ENCODE measurements at places on chromosomes 5 and 9.
A peak's percentile ranks its signal among the peaks of the same experiment; 100 is the strongest.

DNA sequence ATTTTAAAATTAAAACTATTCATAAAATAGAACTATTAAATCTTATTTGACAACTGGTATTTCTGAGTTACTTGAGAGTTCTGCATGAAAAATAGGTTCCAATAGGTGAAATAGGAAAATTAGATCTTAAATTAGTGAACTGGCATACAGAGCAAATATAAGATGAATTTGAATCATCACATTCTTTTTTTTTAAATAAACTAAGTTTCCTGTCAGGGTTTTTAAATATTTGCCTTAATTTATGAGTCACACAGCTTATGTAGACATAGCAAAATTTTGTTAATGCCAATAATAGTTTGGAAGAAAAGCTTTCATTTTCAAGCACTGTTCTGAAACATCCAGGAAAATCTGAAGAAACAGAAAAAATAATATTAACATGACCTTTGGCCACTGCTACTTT is 311.7 kb upstream of the HAPLN1 start:
- no peak for DNase-seq

- no peak for DNase-seq
Observed at GRCh38 chr9:121107029-121107428, 32.3 kb downstream of the CNTRL start.

GRCh38 chr9:115263371-115264075 is 145.6 kb upstream of the TNC start:
- DNase-seq, result no peak

DNA sequence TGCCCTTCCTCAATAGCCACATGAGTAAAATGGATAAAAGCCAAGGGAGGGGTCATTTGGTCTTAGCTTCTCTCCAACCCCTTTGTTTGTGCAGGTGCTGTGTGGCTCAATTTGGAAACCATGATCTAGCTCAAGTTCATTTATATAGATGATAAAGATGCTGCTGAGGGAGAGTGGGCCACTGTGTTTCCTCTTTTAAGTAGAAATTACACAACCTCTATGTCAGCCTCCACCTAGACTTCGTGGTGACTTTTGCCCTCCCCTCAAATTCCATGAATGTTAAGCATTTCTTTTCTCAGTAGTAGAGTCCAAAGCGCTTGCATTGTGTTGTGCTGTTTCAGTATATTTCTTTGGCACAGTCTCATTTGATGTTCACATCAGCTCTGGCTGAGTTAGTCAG is 241.4 kb downstream of the ARHGAP26 start:
- peak; percentile 24 for DNase-seq

DNA sequence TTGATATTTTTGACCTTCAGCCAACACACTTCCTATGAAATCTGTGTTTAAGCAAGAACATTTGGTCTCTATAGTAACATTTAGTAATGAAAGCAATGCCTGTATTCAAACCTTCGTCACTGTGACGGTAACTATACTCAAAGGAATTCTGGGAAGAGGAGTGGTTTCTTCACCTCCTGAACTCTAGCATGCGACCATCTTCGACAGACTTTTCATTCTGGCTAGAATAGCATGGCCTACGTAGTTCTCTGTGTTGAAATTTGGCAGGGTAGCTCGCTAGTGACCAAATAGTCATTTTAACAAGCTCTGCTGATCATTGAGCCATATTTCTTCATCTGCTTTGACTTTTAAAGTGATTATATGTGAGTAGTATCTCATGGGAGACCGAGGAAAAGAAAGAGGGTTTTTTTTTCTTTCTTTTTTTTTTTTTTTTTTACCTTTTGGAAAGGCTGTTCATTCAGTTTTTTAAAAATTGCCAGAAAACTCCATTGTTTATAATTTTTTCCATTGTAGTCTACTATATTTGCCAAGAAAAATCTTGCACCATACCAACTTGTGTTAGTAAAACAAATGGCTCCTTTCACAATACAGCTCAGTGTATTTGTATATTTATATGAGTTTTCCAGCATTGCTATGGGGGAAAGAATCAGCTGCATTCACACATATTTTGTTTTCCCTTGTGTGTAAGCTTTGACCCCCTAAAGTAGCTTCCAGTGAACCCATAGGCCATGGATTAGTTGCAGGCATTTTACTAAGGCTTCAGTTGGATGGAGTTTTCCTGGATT is 166.8 kb downstream of the NNT start:
- DNase-seq, result no peak

DNA sequence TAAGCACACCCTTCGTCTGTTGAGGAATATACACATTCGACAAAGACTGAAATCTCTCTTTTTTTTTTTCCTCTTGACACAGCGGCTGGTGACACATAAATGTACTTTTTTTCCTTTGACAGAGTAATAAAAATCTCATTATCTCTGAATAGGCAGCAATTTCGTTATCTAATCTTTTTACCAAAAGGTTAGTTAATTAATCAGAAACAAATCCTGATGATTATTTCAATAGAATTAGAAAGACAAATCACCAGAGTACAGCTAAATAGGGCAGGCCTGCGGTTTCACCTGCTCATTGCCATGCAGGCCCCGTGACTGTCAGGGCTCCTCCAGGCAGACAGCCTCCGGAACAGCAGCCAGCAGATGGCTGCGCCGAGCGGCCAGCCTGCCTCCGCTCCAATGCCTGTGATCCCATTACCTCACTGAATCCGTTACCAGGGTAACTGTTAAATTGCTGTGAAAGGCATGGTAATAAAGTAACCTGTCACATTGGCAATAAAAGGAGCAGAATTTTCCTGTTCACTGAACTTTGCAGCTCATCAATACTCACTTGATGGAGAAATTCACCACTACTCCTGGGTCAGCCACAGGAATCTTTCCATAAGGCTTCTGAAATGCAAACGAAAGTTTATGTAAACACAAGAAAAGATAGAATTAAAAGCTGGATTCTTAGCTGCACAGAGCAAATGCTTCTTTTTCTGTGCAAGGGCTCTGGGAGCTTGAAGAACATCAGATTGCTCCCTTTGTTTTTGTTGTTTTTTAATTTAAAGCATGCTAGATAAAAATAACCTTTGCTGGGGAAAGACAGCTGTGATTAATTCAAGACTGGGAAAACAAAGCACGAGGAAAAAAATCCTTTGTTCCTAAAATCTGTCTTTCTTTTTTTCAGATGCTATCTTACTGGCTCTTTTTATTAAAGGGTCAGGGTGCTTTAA is 666.4 kb upstream of the ZNF608 start:
- no peak for DNase-seq

- no peak for DNase-seq
Observed at GRCh38 chr9:107008011-107008410, 145.0 kb downstream of the ZNF462 start.

GRCh38 chr5:137119321-137119720 is 379.8 kb downstream of the SPOCK1 start:
- no peak for DNase-seq

DNA sequence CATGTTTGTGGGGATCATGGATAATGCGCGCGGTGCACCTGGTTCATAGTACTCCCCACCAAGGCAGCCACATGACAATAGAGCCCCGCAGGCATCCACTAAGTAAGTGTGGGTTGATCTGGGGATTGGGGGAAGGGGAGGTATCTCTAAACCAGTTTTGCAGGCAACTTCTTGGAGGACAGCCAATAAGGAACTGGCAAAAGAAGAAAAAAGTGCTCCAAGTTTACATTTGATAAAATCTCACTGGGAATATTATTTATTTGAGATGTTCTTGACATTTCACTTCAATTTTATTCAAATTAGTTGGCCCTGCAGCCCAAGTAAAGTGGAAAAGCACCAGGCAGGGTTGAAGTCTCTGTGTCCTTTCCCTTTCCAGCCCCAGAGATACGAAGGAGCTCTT is 8.5 kb downstream of the FBP1 start:
- no peak for DNase-seq

DNA sequence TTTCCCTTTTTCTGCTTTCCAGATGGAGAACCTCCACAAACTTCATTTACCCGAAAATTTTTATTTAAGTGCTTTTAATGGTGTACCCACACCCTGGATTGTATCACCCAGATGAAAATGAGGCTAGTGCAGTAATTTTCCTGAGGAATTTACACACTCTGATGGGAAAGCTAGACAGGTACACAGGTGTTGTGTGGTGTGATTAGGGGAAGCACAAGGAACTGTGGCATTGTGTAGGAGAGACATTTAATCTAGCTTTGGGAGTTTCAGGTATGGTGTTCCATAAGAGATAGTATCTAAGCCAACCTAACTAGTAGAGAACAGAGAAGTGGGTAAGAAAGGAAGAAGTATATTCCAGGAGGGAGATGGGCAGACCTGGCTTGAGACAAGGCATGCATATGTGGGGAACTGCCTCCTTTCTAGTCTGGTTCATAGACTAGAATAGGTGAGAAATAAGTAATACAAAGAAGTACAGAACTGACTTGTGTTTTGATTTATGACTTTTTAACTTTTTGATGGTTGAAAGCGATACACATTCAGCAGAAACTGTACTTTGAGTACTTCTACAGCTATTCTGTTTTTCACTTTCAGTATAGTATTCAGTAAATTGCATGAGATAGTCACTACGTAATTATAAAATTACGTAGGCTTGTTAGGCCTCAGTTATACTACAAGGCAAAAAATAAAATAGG is 22.9 kb upstream of the ROPN1L start:
- no peak for DNase-seq

GRCh38 chr9:20558566-20559016 is 63.7 kb downstream of the MLLT3 start:
- DNase-seq, result peak; percentile 29

GRCh38 chr5:117588611-117589010 is 1014.0 kb upstream of the SEMA6A start:
- DNase-seq, result no peak

GRCh38 chr5:145752534-145752933 is 82.6 kb downstream of the PRELID2 start:
- DNase-seq, result no peak

DNA sequence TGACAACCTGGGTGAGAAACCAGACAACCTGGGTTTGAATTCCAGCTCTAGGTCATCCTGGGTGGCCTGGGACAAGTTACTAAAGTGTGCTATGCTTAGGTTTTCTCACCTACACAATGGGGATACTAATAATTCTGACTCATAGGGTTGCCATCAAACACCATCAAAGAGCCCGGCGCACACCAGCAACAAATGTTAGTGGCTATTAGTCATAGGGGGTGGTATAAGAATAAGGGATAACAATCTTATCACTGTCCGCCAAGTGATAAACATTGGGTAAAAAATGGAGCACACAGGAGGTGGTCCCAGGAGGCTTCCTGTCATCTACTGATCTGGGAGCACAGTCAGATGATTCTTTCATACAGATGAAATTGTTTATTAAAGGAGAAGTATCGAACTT is 61.4 kb upstream of the AFAP1L1 start:
- no peak for DNase-seq

- DNase-seq, result no peak
Observed at GRCh38 chr9:105341434-105342146, 97.1 kb downstream of the SLC44A1 start.

DNA sequence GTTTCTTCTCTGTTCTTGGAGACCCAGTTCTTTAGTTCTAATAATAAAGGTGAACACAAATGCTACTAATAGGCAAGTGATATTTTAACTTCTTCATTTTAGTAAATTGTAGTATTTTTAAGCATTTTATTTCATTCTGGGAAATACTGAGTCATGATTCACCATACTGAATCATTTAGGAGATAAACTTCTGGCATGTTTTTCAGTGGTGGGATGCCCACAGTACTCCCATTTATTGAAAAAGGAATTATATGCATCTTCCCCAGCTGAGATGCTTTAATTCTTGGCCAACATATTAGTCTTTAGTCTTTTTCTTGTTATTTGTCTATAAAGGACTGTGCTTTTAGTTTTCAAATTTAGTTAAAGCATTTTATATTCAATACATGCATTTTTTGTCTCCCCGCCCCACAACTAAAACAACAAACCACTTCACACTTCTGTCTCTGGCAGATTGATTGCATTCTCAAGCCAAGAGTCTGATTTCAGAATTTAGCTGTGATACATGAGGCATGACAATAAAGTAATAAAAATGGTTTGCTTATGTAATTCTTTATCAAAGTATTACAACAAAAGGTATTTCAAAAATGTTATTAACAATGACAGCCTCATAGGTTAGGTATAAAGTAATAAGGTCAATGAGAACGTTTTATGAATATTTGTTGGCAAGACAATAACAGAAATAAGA is 125.2 kb upstream of the CDH18 start:
- DNase-seq, result no peak

- DNase-seq, result no peak
Observed at GRCh38 chr9:113427629-113428028, 17.1 kb downstream of the C9orf43 start.

DNA sequence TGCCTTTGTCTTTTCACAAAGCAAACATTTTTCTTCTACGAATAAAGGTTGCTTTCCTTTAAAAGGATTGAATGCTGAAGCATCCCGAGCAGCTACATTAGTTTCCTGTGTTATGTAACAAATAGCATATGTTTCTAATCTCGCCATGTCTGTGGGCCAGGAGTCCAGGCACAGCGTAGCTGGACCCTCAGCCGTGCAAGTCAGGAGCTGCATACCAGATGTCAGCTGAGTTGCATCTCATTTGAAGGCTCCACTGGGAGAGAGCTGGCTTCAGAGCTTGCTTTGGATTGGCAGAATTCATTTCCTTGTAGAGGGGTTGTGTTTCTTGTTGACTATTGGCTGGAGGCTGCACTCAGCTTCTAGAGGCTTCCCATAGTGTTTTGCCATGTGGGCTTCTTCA is 16.0 kb upstream of the GOLPH3 start:
- DNase-seq, result no peak

DNA sequence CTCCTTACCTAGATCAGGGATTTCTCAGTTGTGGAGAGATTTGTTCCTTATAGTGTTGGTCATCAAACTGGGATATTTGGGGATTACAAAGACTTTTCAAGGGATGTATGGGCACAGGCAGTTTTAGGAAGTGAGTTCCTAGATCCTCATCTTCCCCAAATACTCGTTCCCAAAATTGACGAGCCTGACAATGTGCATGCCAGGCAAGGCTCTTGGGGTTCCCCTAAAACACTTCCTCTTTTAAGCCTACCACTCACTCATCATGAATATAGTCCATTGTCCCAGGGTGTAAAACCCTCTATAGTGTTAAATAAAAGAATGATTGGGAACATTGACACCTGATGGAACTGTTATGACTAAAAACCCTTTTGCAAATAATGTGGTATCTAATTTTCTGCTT is 26.4 kb downstream of the PDCD1LG2 start:
- no peak for DNase-seq

DNA sequence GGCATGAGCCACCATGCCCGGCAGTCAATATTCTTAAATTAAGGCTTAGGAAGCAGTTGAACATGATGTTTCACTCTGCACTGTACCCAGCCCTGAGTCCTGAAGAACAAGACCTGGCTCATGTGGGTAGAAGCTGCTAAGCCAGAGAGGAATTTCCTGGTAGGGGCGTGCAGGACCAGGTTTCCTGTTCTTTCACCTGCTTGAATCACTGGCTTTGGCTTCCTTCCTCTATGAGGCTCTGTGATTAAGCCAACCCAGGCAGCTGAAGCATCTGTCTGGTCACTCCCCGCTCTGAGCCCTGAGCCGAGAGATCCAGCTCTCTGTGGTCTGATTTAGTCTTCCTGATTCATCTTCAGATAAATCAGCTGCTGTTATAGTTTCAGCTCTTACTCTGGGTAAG is 29.1 kb downstream of the CFAP77 start:
- no peak for DNase-seq

GRCh38 chr9:120707170-120707569 is 7.1 kb downstream of the MEGF9 start:
- no peak for DNase-seq

Data from CD4-positive, alpha-beta T cell treated with Interleukin-2 at 100 ng/mL for 4 hours (primary cell).